Testis (tissue), 5 donors: ENCODE measurements at places on chromosomes 5 and 9. TPM values are rescaled to one million over a fixed set of nuclear protein-coding genes. Genes with fewer than 3 reads are reported as not detected.

DNA sequence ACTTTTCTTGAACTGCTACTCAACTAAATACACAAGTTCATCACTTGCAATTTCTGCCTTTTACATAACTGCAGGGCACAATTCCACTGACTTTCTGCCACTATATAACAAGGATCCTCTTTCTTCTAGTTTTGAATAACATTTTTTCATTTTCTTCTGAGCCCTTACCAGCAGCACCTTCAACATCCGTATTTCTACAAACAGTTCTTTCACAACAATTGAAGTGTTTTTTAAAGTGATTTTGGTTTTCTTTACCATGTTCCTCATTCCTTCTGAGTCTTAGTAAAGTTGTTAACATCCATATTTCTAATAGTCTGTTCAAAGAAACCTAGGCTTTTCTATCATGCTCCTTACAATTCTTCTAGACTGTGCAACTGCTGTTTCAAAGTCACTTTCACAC is 127.2 kb upstream of the PITX1 start:
- no peaks in the 10 kb centered on the region for H3K27me3 ChIP-seq
- H3K36me3 ChIP-seq: no peaks in the 10 kb centered on the region
- H3K4me1 ChIP-seq: peaks cover 3% of the 10 kb centered on the region
- no peak overlapping the region for H3K4me3 ChIP-seq
- H3K27ac ChIP-seq: no peak overlapping the region

The SPINK4 gene
- total RNA-seq: not detected

DNA sequence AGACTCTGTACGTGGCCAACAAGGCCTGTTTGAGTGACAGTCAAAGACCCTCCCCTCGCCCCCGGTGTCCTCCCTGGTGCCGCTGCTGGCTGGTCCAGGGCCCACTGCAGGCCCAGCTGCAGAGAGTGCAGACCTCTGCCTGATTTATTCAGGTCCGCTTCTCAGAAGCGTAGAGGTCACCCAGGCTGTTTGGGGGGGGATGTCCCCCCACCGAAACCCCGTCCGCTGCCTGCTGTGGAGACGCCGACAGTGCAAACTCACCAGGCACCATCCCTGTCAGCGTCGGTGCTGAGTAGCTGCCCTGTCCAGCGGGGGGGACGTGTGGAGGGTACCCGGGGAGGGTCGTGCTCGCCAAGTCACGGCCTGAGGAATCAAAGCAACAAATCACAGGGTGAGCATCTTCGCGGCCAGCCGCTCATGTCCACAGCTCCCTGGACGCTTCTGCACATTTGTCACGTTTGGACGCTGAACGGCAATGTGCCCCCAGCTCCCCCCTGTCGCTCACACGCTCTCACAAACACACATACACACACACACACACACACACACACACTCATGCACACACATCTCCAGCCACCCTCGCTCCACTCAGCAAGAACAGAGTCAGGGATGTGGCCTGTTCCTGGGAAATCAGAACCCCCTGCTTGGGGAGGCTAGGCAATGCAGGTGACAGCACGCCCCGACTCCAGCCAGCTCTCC is 152.2 kb downstream of the PAX5 start:
- DNase-seq: no peak
- H3K4me3 ChIP-seq: no peak overlapping the region
- no peaks in the 10 kb centered on the region for H3K4me1 ChIP-seq
- no peaks in the 10 kb centered on the region for H3K27me3 ChIP-seq
- no peak overlapping the region for H3K27ac ChIP-seq
- H3K36me3 ChIP-seq: no peaks in the 10 kb centered on the region

- no peak overlapping the region for H3K4me3 ChIP-seq
- H3K27me3 ChIP-seq: no peaks in the 10 kb centered on the region
- no peak overlapping the region for H3K27ac ChIP-seq
- DNase-seq: no peak
Measured at GRCh38 chr9:128715436-128715750, 8.5 kb downstream of the ZDHHC12 start.

- H3K36me3 ChIP-seq: no peaks in the 10 kb centered on the region
- no peak overlapping the region for H3K4me3 ChIP-seq
- peak overlapping the region; percentile 58 for H3K27ac ChIP-seq
- H3K4me1 ChIP-seq: no peaks in the 10 kb centered on the region
- no peak for DNase-seq
- H3K27me3 ChIP-seq: no peaks in the 10 kb centered on the region
Measured at GRCh38 chr9:3508521-3509291, 17.1 kb downstream of the RFX3 start.

- no peaks in the 10 kb centered on the region for H3K4me1 ChIP-seq
- no peaks in the 10 kb centered on the region for H3K36me3 ChIP-seq
- no peaks in the 10 kb centered on the region for H3K27me3 ChIP-seq
- H3K4me3 ChIP-seq: no peak overlapping the region
Measured at GRCh38 chr9:92968081-92968480, 20.8 kb downstream of the FGD3 start.

DNA sequence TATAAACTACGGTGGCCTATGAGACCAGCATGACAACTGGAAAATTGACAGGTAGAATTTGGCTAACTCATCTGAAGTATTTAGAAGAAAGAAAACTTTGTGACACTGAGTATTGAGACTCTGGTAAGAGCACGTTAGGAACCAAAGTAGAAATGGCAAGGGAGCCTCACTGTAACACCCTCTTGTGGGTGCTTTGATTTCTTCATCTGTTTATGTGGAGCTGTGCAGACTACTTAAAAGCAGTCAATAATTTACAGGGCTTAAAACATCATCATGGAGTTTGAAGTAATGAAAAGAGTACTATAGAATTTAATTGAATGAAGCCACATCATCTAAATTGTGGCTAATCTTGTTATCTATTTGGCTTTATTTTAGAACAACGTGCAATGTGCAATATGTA is 414.2 kb downstream of the CCDC171 start:
- no peaks in the 10 kb centered on the region for H3K4me1 ChIP-seq
- H3K36me3 ChIP-seq: no peaks in the 10 kb centered on the region
- no peak overlapping the region for H3K4me3 ChIP-seq
- no peak for DNase-seq
- H3K27me3 ChIP-seq: no peaks in the 10 kb centered on the region
